ENCODE measurements at places on chromosomes 11 and 22.

DNA sequence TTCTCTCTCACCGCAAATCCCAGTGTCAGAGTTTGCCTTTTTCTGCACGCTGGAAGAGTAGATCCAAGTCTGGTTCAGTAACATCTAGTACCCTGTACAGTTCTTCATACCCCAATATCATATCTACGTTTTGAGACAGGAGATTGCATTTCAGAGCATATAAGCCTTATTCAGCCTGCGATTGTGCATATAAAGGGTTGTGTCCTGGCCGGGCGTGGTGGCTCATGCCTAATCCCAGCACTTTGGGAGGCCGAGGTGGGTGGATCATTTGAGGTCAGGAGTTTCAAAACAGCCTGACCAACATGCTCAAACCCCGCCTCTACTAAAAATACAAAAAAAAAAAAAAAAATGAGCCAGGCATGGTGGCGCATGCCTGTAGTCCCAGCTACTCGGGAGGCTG, 104.9 kb downstream of the MTNR1B start:
- no peak for DNase-seq

DNA sequence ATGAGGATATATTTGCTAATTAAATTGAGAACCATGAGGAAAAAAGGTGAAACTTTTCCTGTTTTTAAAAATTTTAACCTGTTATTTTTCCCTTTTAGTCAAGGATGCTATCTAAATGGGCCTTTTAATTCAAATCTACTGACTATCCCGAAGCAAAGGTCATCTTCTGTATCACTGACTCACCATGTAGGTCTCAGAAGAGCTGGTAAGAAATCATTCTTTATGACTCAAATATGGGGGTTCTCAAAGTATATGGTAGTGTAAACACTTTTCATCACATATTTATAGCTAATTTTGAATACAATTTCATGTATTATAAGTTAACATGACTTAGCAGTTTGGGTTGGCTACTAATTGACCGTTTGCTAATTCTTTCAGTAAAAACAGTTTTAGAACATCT, 88.2 kb downstream of the CYP2R1 start:
- DNase-seq: no peak

- no peak for DNase-seq
These were observed 54.1 kb downstream of the CELSR1 start for GRCh38 chr22:46483353-46483752.

- no peak for DNase-seq
These were observed 3.0 kb upstream of the APOL4 start for GRCh38 chr22:36204632-36205015.

DNA sequence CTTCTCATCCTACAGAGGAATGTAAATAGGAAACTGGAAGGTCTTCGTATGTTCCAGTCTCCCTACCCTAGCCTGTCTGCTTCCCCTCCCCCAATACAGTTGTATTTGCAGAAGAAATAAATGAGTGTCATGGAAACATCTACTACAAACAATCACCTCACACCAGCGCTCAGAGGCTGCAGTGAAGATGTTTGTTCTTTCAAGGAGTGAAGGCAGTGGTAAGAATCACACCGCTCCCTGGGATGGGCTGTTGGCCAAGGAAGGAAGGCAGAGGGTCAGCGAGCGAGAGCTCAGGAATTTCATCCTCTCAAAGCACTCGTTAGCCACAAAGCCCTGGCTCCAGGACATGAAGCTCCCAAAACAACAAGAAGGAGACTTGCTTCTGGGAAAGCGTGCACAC, 1.1 kb upstream of the IGSF9B start:
- no peak for DNase-seq

DNA sequence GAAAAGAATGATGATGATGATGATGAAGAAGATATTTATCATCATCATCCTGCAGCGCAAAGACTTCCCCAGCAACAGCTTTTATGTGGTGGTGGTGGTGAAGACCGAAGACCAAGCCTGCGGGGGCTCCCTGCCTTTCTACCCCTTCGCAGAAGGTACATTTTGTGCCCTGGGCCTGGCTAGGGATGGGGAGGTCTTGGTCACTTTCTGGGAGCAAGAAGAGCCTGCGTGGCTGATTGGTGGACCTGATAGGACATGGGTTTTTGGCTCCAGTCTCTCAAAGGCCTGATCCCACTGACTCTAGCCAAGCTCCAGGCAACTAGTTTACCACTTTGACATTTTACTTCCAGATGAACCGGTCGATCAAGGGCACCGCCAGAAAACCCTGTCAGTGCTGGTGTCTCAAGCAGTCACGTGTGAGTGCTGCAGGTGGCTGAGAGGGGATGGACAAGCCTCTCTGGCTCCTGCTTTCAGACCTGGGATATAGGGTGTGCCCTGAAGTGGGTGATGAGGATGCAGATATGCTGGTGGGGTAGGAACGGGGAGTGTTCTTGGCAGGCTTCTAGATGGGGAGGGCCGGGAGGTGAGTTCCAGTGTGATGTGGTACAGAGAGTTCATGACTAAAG, 5.3 kb downstream of the SIDT2 start:
- DNase-seq: no peak

DNA sequence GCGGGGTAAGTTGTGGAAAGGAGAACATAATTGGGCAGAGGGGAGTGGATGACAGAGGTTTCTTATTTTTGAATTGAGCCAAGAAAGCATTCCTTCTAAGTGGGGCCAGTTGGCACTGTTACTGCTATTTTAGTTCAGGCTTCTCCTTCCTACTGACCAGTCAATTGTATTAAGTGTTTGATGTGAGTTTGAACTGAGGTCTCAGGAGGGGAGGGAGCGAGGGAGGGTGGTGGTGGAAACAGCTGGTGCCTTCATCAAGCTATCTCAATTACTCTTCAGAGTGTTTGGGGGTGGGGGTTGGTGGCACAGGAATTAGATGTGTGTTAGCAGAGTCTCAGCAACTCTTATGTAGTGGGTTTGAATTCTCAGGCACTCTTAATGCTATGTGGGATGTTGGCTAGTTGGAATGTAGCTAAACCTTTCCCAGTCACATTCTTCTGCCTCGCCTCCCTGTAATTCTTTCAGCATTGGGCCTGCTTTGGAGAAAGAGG, 14.5 kb downstream of the CTNND1 start:
- DNase-seq: peak; percentile 41

DNA sequence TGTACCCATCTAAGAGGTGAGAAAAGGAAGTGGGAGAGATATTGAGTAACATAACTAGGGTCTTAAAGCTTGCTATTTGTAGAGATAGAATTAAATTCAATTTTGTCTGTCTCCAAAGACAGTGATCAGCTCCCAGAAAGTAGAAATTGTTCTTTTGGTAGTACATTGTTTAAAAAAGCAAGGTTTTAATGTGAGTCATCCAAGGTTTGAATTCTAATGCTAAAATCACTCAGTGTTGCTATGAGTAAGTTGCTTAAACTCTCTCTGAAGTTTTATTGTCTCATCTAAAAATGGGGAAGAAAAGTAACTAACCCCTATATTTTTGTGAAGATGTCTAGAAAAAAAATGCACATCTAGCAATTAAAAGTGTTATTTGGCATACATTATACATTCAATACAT, 1004.5 kb upstream of the CCDC90B start:
- no peak for DNase-seq

DNA sequence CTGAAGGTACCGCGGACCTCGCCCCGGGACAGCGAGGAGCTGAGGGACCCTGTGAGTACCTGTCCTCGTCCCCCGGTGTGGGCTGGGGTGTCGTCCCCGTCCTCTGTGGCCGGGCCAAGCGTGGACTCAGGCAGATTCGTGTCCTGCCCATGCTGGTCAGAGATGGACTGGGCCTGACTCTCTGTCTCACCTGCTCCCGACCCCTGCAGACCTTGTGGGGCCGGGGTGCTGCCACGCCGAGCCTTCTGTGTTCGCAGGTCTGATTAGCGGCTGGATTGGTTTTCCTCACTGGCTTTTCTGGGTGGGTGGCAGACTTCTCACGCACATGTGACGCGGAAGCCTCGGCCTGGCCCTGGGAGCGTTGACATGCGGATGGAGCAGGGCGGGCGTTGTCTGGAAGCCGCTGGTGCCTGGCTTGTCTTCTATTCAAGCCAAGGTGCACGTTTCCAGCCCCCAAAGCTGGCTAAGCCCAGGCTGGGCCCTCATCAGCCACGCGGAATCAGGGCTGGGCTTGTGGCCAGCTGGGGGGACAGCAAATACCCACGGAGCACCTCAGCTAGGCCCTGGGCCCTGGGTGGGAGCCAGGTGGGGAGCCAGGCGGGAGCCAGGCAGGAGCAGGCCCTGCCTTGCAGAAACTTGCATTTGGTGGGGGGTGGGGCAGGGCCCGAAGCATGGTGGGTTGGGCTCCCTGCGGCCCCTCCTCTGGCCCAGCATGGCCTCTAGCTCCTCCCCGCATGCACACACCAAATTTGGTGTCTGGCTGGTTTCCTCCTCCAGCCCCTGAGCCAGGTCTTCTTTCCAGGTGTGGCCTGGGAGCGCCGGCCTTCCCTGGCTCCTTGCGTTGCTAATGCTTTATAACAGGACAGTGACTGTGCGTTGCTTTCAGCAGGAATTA, 7.0 kb downstream of the GRAMD4 start:
- DNase-seq: no peak

- no peak for DNase-seq
These were observed 6.8 kb upstream of the CAT start for GRCh38 chr11:34431979-34432378.

GRCh38 chr11:10317776-10318526, 13.1 kb downstream of the ADM start:
- no peak for DNase-seq

DNA sequence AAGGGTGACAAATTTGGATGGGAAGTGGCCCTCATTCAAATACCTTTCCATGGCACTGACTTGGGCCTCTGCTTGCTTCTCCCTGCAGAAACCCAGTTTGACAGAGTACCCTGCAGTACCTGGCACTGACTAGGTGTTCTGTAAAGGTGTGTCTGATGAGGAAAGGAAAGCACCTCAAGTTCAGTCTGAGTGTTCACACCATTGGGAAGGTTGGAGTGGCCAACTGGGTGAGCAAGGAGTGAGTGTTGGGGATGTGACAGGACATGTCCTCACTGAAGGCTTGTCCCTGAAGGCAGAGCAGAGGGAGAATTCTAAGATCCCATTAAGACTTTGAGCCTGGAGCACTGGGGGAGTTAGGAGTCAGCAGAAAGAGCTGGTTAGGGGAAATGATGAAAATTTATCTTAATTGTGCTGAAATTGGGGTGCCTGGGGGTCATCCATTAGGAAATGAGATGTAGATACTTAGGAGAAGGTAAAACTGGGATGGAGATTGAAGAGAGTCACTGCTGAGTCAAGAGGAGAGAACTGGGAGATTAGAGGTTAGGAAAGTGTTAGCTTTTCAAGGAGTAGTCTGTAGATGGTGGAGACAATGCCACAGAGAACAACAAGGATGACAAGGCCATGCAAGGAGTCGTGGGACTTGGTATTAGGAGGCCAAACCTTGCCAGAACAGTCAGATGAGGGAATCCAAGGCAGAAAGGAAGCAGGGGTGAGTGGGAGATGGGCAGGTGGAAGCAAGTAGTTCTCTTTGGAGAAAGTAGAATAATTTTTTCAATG, 6.1 kb downstream of the SREBF2 start:
- no peak for DNase-seq

DNA sequence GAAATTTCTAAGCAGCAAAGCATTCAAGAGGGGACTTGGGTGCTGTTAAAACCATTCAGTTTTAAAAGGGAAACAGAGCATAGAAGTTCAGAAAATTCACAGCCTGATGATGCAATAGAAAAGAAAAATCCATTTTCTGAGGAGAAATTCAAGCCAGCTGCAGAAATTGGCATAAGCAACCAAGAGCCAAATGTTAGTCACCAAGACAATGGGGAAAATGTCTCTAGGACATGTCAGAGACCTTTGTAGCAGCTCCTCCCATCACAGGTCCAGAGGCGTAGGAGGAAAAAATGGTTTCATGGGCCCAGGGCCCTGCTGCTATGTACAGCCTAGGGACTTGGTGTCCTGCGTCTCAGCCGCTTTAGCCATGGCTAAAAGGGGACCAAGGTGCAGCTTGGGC, 5.5 kb upstream of the IRAG1 start:
- DNase-seq: no peak

DNA sequence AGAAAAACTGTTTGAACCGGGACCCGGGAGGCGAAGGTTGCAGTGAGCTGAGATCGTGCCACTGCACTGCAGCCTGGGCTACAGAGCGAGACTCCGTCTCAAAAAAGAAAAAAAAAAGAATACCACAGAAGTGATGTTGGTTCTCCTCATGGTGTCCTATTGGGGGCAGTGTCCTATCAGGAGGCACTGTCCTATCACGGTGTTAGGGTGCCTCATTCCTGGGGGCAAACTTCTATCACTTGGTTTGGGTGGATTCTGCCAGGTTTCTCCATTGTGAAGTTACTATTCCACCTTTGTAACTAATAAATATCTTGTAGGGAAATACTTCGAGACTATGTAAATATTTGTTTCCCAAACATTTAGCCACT, 19.6 kb downstream of the PRR14L start:
- DNase-seq: no peak

DNA sequence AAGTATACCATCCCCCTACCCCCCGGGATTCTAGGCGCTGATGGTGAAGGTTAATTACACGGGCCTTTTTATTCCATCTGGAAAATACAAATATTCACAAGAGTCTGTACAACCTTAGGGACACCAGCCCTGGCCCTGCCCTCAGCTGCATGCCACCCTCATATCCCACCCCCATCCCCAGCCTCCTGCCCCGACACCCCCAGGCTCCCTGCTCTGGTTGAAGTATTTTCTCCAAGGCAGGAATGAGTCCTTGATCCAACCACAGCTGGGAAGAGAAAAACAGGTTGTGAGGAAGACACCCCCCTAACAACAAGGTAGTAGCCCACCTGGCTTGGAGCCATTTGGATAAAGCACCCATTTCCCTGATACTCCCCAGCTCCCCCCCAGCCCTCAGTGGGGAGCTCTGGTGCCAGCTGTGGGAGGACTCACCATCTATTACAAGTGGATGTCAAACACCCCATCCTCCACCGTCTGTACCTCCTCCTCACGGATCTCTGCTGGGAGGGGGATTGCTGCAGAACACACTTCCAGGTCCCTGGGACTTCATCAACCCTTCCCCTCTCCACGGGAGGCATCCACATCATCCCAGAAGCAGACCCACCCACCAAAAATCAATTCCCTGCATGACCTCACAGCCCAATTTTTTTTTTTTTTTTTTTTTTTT, 4.0 kb upstream of the NRXN2 start:
- DNase-seq: no peak

GRCh38 chr11:38476808-38477575, 1879.0 kb upstream of the RAG2 start:
- DNase-seq: no peak

- DNase-seq: no peak
These were observed 129.5 kb upstream of the SORL1-AS1 start for GRCh38 chr11:121582296-121582695.

GRCh38 chr22:19429950-19430889, 1.3 kb downstream of the HIRA start:
- no peak for DNase-seq

GRCh38 chr11:15419696-15420095, 305.0 kb downstream of the INSC start:
- DNase-seq: no peak

GRCh38 chr22:49169074-49169744, 658.5 kb downstream of the BRD1 start:
- no peak for DNase-seq

GRCh38 chr22:44102856-44103255, 77.9 kb upstream of the PARVG start:
- DNase-seq: no peak

- DNase-seq: no peak
These were observed 90.3 kb downstream of the RPL27A start for GRCh38 chr11:8772571-8773519.
